ENCODE measurements at places on chromosomes 2 and 18.
A peak's percentile ranks its signal among the peaks of the same experiment; 100 is the strongest.

GRCh38 chr2:167729911-167730310 is 517.5 kb downstream of the STK39 start:
- DNase-seq, result no peak

- no peak for DNase-seq
Observed at GRCh38 chr2:95386031-95386430, 16.5 kb upstream of the FAHD2A start.

DNA sequence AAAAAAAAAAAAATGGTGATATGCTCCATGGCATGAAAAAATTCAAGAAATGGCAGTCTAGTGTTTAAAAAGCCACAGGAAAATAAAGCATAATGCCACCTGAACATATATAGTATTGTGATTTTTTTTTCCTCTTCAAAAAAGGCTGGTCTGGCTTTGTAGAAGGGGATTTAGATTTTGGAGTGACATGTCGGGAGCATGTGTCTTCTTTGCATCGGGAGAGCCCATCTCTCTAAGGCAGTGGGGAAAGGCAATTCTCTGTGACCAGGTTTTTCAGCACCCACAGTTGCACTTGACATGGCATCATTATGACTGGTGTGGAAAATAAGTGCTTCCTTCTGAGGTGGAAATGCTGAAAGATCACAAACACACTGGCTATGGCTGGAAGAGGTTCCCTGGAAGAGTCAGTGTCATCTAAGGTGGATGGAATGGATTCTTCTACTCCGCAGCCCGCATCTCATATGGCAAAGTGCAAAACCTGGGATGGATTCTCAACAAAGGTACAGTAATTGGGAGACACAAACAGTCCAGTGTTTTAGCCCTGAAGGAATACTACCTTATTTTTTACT is 172.5 kb downstream of the AGAP1 start:
- peak; percentile 92 for DNase-seq

DNA sequence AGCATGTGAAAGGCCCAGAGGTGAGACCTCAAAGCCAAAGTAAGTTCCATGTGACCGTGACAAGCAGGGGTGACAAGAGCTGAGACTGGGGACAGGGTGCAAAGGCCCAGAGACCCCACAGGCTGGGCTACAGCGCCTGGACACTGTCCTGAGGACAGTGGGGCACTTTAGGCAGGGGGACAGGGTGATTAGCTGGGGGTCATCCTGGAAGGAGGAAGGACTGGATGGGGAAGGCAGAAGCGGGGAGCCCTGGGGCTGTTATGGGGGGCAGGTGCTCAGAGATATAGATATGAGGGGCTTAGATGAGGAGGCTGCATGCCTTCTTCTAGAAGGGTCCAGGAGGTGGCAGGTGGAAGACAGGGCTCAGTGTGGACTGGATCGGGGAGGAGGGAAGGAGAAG is 31.5 kb downstream of the KIF1A start:
- DNase-seq, result no peak

DNA sequence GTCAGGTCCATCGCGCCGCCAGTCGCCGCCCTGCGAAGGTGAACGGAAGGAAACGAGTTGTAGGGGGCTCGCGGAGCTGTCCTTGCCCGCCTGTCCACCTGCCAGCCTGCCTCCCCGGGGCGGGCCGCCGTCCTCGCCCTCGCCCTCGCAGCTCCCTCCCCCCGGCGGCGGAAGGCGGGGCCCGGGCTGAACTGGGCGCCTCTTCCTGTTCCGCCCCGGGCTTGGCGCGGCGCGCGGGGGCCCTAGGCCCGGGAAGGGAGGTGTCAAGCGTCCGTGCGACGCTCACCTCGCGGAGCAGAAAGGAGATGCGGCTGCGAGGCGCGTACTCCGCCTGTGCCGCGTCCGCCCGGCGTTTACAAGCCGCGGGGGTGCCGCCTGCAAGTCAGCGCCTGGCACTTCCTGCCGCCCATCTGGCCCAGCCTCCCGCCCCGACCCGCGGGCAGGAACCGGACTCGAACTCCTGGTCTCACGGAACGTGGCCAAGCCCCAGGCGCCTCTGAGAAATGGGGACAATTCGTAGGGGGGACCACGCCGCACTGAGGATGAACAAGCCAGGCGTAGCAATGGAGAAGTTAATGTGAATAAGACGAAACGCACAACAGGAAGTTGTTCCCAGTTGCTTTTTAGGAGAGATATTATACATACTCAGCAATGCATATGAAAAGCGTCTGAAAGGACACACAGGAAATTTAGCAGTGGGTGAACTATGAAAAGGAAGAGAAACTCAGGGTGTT is at the start of gene CNPPD1:
Gene CNPPD1, minus strand, starts transcription at position 108 of the 734 bp plus-strand sequence. Its CDS starts 97 bp downstream, at position 11.
- peak; percentile 90 for DNase-seq

GRCh38 chr2:77746780-77747179 is 224.6 kb upstream of the LRRTM4 start:
- no peak for DNase-seq

DNA sequence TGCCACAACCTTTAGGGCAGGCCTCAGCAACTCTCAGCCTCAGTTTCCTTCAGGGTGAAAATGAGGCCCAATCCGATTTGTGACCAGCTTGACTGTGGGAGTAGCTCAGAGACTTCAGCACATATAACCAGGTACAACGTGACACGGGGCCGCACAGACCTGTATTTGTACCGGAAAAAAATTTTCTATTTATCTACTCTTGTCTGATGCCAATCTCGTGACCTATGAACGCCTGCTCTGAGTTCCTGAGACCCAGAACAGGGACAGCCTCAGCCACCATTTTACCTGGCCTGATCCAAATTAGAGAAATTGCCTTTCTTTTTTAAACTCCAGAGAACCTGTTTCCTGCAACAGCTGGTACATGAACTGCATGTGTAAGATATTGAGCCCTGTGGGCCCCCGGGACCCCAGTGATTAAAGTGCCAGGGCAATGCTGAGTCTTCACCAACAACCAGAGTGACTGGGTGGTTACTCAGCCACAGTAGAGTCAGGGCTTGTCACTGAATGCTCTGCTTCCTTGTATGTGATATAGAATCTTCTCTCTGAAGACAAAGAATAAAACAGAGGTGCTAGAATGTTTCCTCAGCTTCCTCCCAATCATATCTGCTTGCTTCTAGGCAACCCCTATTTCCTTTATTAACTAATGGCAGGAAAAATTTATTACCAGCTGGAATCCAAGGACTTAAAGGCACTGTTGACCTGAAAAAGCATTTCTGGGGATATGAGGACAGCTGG is 47.8 kb upstream of the FZD7 start:
- DNase-seq, result no peak

GRCh38 chr2:17780546-17780945 is 26.6 kb downstream of the GEN1 start:
- DNase-seq, result no peak

GRCh38 chr2:37616677-37617005 is 54.8 kb downstream of the CDC42EP3 start:
- DNase-seq, result peak; percentile 33

DNA sequence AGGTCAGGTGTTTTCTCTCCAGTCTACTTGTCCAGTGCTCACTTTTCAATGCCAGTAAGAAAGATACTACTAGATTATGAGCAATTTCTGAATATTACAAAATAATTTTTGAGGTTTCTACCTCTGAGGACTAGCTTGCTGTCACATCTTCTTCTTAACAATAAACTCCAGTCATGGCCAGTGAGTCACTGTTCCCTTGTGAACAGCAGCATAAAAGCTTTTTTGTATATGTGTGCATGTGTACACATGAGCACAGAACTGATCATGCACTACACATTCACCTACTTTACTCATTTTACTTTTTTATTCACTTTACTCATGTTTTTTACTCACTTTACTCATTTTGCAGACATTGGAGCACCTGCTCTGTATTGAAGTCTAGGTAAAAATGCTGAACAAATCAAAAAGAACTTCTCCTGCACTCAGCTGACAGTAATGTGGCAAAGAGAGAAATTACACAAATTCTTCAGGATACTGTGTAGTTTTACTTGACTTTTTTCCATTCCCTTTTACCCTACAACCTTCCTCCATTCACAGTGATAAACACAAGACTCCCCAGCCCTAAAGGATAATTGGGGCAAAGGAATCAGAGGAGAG is 28.0 kb downstream of the ST6GAL2 start:
- no peak for DNase-seq

- DNase-seq, result peak; percentile 85
Observed at GRCh38 chr2:162103443-162104009, 29.5 kb upstream of the DPP4 start.

DNA sequence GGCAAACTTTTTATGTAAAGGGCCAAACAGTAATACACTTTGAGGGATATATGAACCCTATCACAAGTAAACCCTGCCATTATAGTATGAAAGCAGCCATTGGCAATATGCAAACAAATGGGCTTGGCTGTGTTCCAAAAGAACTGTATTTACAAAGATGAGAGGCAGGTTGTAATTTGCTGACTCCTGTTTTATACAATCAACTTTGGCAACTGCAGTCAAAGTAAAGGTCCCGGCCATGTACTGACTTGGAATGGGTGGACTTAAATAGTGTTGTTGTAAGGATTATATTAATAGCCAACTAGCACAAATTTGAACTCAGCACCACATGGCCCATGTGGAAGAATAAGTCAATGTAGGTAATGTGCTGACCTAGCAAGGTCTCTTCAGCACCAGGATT is 223.4 kb downstream of the WDPCP start:
- DNase-seq, result no peak

GRCh38 chr2:176075481-176075880 is 8.3 kb downstream of the EVX2 start:
- peak; percentile 77 for DNase-seq

DNA sequence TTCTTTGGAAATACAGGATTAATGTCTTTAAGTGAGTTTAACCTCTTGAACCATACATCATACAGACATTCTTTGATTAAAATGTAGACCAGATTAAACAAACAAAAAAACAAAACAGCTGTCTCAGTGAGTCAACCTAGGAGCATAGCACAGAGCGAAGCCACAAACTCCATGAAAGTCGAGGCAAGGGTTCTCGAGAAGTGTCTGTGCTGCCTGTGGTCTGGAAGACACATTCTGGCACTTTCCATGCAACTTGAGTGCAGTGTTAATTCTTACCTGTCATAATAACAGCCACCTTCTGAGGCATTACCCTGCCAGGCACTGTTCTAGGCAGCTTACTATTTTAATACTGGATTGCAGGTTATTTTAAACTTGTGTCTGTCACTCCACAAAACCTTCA is 435.5 kb upstream of the MMADHC start:
- peak; percentile 6 for DNase-seq

Measured in NCI-H82 (cell line).